ENCODE measurements at places on chromosomes 1 and 21.

- no peak for DNase-seq
Measured at GRCh38 chr1:150152182-150152536, 2.4 kb downstream of the PLEKHO1 start.

DNA sequence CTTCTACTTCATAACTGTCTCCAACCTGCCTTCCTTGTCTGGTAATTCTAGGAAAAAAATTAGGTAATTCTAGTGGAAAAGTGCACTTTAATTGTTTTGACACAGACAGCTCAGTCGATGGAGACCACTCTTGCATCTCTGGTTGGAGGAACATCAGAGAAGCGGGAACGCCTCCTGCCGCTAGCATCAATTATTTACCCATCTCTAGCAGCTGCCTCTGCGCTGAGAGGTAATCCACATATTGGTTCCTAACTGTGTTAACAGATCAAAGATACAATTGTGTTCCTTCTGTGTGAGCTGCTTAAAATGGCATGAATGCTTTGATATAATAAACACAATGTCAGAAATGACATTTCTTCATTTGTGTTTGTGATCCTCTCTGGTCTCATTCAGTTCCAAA, 33.3 kb downstream of the C2CD2 start:
- DNase-seq = no peak

DNA sequence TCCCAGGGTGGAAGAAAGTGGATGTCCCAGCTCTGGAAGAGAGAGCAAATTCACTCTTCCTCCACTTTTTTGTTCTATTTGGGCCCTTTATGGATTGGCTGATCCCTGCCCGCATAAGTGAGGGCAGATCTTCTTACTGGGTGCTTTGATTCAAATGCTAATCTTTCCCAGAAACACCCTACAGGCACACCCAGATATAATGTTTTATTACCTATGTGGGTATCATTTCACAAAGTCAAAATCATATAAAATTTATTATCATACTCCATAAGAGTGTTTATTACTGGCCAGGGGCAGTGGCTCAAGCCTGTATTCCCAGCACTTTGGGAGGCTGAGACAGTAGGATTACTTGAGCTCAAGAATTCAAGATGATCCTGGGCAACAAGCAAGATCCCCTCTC, 16.9 kb upstream of the PLA2G4A start:
- no peak for DNase-seq

DNA sequence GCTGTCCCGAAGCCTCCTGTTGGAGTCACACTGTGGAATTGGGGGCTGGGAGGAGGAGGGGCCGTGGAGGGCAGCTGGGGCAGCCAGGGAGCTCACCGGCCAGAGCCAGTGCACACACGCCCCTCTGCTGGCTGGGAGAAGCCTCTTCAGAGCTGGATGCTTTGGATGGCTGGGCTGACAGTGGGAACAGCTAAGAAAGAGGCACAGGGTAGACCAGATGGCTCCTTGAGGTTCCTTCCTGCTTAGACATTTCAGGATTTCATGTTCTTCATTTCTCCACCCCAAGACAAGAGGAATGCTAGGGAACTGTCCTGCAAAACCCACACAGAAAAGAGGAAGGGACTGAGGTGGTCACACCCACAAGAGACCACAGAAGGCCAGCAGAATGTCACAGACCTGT, 254.8 kb upstream of the VAMP3 start:
- DNase-seq = no peak

DNA sequence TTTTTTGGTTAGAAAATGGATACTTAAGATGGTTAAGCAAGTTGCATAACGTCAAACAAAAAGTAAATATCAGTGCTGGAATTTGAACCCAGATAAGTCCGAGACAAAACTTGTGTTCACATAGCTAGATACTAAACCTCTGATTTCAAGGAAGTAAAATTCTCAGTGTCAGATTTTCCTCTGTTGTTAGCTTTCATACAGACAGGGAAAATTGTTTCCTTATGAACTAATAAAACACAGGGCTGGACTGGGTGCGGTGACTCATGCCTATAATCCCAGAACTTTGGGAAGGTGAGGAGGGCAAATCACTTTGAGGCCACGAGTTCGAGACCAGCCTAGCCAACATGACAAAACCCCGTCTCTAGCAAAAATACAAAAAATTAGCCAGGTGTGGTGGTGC, 51.3 kb downstream of the PCNX2 start:
- no peak for DNase-seq
